ENCODE measurements at places on chromosomes 13 and 19.

DNA sequence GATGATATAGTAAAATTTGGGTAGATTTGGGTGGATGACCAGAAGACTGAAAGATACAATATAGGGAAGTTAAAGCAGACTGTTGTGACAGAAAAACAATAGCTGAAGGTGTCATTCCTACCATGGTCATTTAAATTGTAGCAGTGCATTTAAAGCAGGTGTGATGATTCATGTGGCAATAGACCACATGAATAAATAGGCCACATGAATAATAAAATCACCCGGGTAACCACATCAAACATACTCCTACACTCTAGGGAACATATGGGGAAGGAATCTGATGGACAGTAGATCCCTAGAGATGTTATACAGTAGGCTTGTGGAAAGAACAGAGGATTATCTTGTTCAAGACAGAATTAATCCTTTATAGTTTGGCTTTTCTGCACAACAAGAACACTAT, 392.6 kb downstream of the SLITRK5 start:
- DNase-seq = no peak

DNA sequence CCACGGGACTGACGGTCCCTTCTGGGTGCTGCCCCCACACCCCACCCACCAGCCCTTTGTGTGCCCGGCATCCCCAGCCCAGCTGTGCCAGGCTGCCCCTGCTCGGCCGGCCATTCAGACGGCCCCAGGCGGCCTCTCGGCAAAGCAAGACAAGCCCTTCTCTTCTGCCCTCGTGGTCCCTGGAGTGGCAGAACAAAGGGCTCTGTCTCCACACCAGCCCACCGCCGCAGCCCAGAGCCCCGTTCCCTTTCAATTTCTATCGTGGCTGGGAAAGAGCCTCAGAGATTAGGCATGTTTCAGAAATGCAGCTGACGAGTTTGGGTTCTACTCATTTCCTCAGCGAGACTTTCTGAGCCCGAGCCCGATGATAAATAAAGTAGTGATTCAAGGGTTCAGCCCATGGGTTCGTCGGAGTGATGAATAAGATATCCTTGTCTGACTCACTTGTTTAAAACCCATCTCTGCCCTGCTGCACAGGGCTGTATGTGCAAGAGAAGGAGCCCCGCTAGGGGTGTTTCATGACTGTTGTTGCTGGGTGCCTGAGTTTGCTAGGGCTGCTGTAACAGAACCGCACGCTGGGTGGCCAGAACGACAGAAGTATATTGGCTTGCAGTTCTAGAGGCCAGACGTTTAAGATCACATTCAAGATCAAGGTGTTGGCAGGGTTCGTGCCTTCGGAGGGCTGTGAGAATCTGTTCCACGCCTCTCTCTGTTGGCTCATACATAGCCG, 4.3 kb downstream of the MYO9B start:
- DNase-seq = peak; percentile 83

DNA sequence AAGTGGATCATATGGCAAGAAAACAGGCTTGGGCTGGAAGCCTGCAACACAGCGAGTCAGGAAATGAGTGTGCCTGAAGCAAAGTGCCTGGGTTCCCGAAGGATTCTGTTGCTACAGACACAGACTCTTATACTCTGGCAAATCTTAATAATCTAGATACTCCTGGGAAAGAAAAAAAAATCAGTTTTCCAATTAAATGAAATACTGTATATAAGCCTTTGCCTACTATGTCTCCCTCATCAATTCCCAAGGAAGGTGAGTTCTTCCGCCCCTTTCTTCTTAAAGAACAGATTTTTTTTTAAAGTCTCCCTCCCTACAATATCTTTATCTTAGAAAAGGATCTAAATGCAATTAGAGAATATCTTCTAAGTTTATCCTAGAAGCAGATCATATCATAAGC, 10.3 kb downstream of the ZFP82 start:
- no peak for DNase-seq

GRCh38 chr13:37615276-37615675, 16.7 kb upstream of the POSTN start:
- no peak for DNase-seq

GRCh38 chr19:11361037-11361770, 6.0 kb downstream of the PLPPR2 start:
- DNase-seq = peak; percentile 53

GRCh38 chr19:40525234-40526051, 51.2 kb upstream of the SHKBP1 start:
- DNase-seq = no peak

DNA sequence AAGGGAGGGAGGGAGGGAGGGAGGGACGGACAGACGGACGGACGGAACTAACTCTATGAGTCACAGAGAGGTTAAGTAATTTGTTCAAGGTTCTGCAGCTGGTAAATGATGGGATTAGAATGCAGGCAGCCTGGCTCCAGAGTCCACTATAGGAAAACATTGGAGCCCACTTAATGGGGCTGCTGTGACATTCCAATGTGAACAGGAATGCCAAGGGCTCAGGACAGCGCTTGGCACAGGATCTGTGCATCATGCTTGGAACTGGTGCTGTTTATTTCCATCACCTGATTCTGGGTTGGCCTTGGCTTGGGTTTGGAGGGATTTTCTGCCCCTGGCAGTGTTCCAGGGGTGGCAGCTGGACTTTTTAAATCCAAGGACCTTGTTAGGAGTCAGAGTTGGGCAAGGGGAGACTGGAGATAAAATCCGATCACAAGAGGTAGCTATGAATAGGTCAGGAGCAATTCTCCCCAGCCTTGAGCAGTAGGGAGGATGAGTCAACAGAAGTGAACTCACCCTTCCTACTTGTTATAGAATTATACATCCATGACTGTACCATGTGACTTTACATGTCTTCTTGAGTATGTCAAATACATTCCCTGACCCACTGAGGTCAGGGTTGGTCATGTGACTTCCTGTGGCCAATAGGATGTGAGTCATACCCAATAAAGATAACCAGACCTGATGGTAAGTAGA, 7.8 kb upstream of the HIF3A start:
- DNase-seq = no peak

GRCh38 chr13:38687246-38688229, 661 bp downstream of the FREM2 start:
- peak; percentile 3 for DNase-seq

- DNase-seq = peak; percentile 84
Measured at GRCh38 chr19:49468746-49469447, 5.1 kb upstream of the FLT3LG start.

DNA sequence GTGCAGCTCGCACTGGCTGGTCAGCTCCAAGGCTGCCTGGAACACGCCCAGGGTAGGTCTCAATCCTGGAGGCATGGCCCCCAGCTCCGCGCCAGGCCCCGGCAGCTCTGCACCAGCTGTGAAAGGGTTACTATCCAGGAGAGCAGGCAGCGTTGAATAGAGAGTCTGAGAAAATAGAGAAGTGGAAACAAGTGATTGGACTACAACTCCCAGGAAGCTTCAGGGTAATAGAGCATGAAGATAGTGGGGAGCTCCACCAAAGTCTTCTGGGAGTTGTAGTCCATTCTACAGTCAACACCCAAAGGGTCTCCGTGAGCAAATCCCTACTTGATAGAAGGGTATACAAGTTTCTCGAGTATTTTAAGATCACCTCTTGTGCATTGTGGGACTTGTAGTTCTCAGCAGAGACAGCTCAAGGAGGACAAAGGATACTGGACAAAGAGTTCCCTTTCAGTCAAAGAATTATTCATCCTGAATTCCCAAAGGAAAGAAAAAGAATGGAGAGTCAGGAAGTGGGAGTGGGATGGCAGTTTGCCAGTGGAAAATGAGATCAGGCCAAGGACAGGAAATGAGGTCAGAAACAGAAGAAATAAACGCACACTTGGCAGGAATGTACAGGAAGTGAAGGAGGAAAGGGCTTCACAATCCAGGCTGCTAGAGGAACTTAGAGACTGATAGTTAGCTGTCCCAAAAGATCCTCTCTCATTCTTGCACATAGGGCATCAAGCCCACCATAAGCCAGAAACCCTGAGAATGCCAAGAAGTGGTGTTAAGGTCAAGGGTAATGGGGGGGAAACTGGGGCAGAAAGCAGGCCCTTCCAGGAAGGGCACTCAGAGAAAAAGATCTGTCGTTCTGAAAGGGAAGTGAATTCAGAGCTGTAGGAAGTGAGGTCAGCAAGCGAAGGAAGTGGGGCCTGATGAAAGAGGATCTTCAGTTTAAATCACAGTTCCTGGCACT, 5.5 kb upstream of the MAMSTR start:
- no peak for DNase-seq

DNA sequence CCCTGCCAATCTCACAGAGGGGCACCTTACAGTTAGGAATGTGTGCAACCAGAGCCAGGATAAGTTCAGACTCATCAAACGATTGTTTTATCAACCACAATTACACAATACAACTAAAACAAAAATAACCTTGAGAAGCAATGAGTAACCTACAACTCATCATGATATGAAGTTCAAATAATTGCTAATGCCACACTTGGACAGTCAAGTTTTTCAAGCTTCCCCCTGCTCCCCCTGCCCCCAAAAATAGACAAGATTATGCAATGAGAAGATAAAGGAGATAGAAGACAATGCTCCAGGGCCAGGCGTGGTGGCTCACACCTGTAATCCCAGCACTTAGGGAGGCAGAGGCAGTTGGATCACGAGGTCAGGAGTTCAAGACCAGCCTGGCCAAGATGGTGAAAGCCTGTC, 13.6 kb upstream of the KPNA3 start:
- no peak for DNase-seq

DNA sequence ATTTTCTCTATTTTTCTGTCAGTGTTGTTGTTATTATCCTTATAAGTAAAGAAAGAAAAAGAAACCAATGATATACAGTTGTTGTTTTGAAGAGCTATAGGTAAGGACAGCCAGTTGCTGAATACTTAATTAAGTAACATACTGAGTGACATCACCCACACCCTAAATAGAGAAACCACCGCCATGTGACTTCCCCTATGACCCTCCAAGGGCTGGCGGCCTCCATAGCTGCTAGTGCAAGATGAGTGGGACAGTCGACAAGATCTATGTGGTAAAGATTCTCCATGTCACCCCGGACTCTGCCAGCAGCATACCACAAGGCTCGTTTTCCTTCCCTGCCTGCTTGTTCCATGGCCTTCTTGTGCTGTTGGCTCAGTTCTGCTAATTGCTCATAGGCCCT, 221.1 kb downstream of the DNAJC15 start:
- no peak for DNase-seq

DNA sequence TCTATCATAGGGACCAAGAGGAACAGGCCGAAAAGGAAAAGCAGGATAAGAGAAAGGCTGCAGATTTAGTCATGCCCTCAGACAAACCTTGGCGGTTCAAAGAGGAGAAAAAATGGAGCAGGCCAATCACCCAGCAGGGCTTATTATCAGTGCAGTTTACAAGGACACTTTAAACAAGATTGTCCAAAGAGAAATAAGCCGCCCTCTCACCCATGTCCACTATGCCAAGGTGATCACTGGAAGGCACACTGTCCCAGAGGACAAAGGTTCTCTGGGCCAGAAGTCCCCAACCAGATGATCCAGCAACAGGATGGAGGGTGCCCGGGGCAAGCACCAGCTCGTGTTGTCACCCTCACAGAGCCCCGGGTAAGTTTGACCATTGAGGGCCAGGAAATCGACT, 8.3 kb upstream of the REX1BD start:
- no peak for DNase-seq

DNA sequence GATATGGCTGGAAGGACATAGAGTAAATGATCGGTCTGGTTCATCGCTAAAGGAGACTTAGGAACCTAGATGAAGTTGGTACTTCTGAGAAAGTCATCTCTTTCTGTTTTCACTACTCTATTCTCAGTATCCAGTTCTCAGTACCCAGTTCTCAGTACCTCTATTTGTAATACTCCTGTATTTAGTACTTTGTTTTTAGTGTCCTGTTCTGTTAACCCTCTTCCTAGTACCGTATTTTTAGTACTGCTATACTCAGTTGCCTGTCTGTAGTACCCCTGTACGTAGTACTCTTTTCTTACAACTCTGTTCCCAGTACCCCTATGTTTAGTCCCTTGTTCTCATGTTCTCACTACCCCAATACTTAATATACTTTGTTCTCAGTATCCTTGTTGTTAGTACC, 1.2 kb downstream of the RFXAP start:
- DNase-seq = no peak

GRCh38 chr13:81770868-81771505, 1430.1 kb upstream of the SPRY2 start:
- no peak for DNase-seq

DNA sequence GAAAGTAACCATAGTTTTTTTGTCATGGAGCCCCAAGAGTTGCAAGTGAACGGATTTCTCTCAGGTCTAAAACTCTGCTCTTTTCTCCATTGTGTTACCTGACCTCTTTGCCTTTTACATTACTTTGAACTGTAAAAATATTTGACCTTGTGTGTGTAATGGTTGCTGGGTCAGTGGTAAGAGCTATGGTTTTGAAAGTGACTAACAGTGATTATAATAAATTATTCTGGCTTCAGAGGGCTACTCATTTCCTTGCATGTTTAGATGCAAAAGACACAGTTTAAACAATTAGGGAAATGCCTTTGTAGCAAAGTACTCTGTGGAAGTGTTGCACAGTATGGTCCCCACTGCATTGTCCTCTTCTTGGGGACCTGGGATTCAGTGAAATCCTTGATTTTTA, 29.3 kb upstream of the PSG8 start:
- DNase-seq = no peak

- no peak for DNase-seq
Measured at GRCh38 chr19:18730885-18731513, 47.5 kb downstream of the CRTC1 start.

GRCh38 chr13:98821372-98822224, 69.1 kb upstream of the SLC15A1 start:
- no peak for DNase-seq

DNA sequence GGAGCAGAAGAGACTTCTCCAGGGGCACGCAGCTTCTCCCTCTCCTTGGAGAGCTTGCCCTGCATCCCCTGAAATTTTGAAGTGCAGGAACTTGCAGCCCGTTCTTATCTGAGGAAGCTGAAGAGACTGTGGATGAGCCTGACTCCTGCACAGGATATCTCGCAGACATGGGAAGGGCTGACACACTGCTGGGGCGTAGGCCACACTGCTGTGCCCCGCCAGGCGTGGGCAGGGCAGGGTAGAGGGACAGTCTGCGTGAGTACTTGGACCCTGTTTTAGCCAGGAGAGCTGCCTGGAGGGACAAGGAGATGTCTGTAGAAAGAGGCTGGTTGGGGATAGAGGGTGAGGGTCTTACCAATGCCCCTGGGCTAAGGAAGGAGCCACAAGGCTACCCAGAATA, 353.7 kb upstream of the NBEA start:
- DNase-seq = no peak

- no peak for DNase-seq
Measured at GRCh38 chr19:49149652-49150105, 5.5 kb downstream of the HRC start.

- DNase-seq = no peak
Measured at GRCh38 chr13:91056746-91057145, 290.7 kb upstream of the MIR17HG start.
